ENCODE measurements at places on chromosomes 6 and 20. TPM values are rescaled to one million over a fixed set of nuclear protein-coding genes. Genes with fewer than 3 reads are reported as not detected.

Gene BMP6
- total RNA-seq: 0.71 TPM

Gene MCCD1
- not detected for total RNA-seq

Gene TRIM31
- not detected for total RNA-seq

GRCh38 chr6:66897576-66897975, 1190.5 kb upstream of the EYS start:
- no peaks in the 10 kb centered on the region for H3K36me3 ChIP-seq
- peak; percentile 45 for DNase-seq
- H3K4me1 ChIP-seq: no peaks in the 10 kb centered on the region

- H3K36me3 ChIP-seq: peaks cover 9% of the 10 kb centered on the region
- H3K4me1 ChIP-seq: peaks cover 13% of the 10 kb centered on the region
- H3K4me3 ChIP-seq: peak overlapping the region; percentile 81
- H3K27ac ChIP-seq: no peak overlapping the region
- H3K27me3 ChIP-seq: no peaks in the 10 kb centered on the region
- no peak for DNase-seq
These were observed 729 bp downstream of the TSPYL4 start for GRCh38 chr6:116253188-116253504.

- H3K4me1 ChIP-seq: no peaks in the 10 kb centered on the region
- H3K27ac ChIP-seq: no peak overlapping the region
- H3K4me3 ChIP-seq: no peak overlapping the region
- no peak for DNase-seq
These were observed 90.4 kb upstream of the MCHR2 start for GRCh38 chr6:100084316-100084990.

DNA sequence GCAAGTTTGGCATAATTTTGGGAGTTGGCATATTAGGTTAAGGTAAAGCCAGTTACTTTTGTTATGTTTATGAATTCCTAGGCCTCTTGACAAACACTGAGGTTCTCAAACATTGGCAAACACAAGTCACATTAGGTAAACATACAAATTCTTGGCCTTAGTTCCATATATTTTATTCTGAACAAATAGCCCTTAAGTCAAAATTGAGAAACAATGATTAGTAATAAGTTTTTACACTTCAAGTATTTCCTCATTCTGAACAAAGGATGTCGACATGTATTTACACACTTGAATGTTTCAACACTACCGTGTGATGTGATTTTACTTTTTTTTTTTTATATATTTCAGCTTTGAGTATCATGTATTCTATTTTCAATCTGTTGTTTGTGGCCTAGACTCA, 3.8 kb upstream of the ECHDC1 start:
- H3K27ac ChIP-seq: no peak overlapping the region
- no peaks in the 10 kb centered on the region for H3K27me3 ChIP-seq
- H3K4me1 ChIP-seq: no peaks in the 10 kb centered on the region
- H3K36me3 ChIP-seq: no peaks in the 10 kb centered on the region

GRCh38 chr20:19886661-19887288, 128.7 kb downstream of the RIN2 start:
- DNase-seq: peak; percentile 49
- H3K4me3 ChIP-seq: no peak overlapping the region
- H3K4me1 ChIP-seq: no peaks in the 10 kb centered on the region
- no peaks in the 10 kb centered on the region for H3K27me3 ChIP-seq
- H3K27ac ChIP-seq: no peak overlapping the region
- peaks cover 5% of the 10 kb centered on the region for H3K36me3 ChIP-seq

DNA sequence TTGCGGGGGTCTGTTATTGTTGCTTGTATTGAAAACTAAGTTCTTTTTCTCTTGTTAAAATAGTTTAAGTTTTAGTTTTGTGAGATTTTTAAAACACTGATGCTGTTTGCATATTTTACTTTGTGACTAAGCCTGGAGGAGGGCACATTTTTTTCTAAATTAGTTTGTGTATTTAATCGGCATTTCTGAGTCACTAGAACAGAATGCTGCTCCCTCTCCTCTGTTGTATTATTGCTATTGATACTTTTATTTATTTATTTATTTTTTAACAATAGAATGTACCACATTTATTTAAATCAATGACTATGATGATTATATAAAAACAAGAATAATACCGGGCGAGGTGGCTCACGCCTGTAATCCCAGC, 5.1 kb upstream of the FAM50B start:
- H3K4me1 ChIP-seq: no peaks in the 10 kb centered on the region
- H3K36me3 ChIP-seq: no peaks in the 10 kb centered on the region
- DNase-seq: no peak
- H3K27me3 ChIP-seq: no peaks in the 10 kb centered on the region
- no peak overlapping the region for H3K4me3 ChIP-seq
- no peak overlapping the region for H3K27ac ChIP-seq

- no peak for DNase-seq
- no peak overlapping the region for H3K4me3 ChIP-seq
- H3K27ac ChIP-seq: no peak overlapping the region
- no peaks in the 10 kb centered on the region for H3K27me3 ChIP-seq
- H3K36me3 ChIP-seq: no peaks in the 10 kb centered on the region
These were observed 38.0 kb downstream of the CD164 start for GRCh38 chr6:109344226-109344625.

- no peak overlapping the region for H3K4me3 ChIP-seq
- no peaks in the 10 kb centered on the region for H3K36me3 ChIP-seq
- no peak overlapping the region for H3K27ac ChIP-seq
- H3K27me3 ChIP-seq: no peaks in the 10 kb centered on the region
These were observed 12.5 kb downstream of the NOX3 start for GRCh38 chr6:155443168-155443567.

- no peak overlapping the region for H3K4me3 ChIP-seq
- DNase-seq: no peak
- no peaks in the 10 kb centered on the region for H3K36me3 ChIP-seq
- H3K4me1 ChIP-seq: no peaks in the 10 kb centered on the region
- H3K27me3 ChIP-seq: no peaks in the 10 kb centered on the region
- H3K27ac ChIP-seq: no peak overlapping the region
These were observed 114.9 kb downstream of the DCDC2 start for GRCh38 chr6:24242924-24243323.

DNA sequence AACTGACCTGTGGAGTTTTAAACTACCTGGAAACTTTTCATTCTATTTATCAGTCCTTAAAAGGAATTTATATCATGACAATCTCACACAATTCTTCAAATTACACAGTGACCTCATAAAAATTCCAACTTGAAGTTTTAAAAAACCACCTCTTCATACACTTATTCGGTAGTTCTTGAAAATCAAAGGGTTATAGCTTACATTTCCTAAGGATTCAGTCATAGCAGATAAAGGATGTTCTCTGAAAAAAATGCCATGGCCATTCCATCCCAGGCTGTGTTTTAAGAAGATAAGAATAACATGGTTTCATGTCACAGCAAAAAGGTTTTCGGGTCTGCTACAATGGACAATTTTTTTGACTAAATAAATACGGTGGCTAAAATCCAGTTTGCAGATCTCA, 41.2 kb downstream of the GOPC start:
- no peak overlapping the region for H3K27ac ChIP-seq
- H3K4me1 ChIP-seq: no peaks in the 10 kb centered on the region
- no peak overlapping the region for H3K4me3 ChIP-seq
- H3K27me3 ChIP-seq: no peaks in the 10 kb centered on the region
- peaks cover 43% of the 10 kb centered on the region for H3K36me3 ChIP-seq
- no peak for DNase-seq

GRCh38 chr6:143732536-143732935, 54.8 kb downstream of the PHACTR2 start:
- peaks cover 11% of the 10 kb centered on the region for H3K4me1 ChIP-seq
- H3K27me3 ChIP-seq: no peaks in the 10 kb centered on the region
- H3K27ac ChIP-seq: no peak overlapping the region
- DNase-seq: no peak

DNA sequence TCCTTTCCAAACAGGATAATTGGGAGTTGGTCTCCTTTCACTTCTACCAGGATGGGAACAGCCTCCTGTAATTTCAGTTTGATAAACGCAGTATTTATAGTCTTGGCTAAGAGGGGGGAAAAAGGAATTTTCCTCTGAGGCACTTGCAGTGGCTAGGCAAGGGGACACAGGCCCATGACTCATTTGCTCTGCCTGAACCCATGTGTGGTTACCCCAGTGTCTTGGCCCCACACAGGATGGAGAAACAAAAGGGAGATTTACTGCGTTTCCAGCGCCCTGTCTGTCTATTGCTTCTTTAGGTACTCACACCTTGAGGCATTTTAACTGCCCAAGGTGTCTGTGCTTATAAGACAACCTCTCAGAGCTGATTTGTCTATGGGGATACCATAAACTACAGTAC, 74.8 kb upstream of the NEDD9 start:
- no peaks in the 10 kb centered on the region for H3K27me3 ChIP-seq
- H3K27ac ChIP-seq: no peak overlapping the region
- H3K36me3 ChIP-seq: no peaks in the 10 kb centered on the region
- no peak overlapping the region for H3K4me3 ChIP-seq
- no peaks in the 10 kb centered on the region for H3K4me1 ChIP-seq
- no peak for DNase-seq

DNA sequence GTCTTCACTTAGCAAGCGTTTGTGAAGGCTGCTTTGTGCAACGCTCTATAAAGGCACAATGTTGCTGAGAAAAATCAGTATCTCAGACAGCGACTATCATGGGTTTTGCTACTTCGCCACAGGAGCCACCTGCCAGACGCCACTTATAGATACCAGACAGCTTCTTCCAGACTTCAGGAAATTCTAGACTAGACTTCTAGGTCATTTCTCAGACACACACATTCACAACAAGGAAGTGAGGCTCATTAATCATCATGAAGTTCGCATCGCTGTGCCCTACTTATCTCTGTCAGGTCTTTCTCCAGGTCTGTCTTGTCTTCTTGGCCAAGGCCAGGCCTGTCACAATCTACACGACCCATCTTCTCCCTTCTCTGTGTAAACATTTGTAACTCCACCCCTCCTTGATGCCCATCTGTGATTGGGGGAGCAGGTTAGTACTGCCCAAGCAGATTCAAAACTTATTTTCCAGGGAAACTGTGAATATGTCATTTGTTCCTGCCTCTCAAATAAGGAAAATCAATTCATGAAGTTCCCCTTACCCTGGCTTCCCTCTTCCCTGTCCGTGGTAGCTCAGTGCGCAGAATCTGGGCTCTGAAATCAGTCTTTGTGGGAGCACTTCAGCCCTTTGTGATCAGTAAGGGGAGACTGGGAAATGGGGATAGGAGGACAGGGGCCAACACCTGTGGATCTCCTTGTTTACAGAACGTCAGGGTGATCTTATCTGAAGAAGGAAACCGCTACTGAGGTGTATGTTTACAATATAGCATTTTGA, 115.5 kb downstream of the TNFAIP3 start:
- no peaks in the 10 kb centered on the region for H3K27me3 ChIP-seq
- no peak overlapping the region for H3K4me3 ChIP-seq
- no peak overlapping the region for H3K27ac ChIP-seq
- no peak for DNase-seq
- no peaks in the 10 kb centered on the region for H3K36me3 ChIP-seq

- H3K36me3 ChIP-seq: no peaks in the 10 kb centered on the region
- DNase-seq: no peak
- H3K27ac ChIP-seq: no peak overlapping the region
These were observed 95.4 kb downstream of the OGFRL1 start for GRCh38 chr6:71383901-71384489.

GRCh38 chr20:64206614-64207013, 42.4 kb downstream of the MYT1 start:
- DNase-seq: no peak
- H3K4me3 ChIP-seq: no peak overlapping the region
- no peaks in the 10 kb centered on the region for H3K27me3 ChIP-seq
- no peaks in the 10 kb centered on the region for H3K4me1 ChIP-seq
- no peak overlapping the region for H3K27ac ChIP-seq

DNA sequence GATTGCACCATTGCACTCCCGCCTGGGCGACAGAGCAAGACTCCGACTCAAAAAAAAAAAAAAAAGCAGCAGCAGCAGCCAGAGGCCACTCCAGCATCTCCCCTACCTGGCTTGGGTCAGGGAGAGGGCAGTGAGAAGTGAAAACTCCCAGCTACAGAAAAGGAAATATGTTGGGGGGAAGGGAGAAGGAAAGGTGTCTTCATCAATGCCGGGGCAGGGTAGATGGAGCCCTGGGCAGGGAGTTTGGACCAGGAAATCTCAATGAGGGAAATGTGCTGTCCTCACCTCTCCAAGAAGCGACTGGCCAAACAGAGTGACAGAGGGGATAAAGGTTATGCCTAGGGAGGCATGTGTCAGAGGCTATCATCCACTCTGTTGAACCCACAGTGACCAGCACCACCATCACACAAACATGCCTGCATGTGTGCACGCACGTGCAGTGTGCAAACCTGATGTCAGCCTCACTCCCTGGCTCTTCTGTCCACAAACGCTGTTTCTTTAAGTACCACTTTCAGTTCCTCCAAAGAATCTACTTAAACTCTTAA, 887 bp upstream of the AIF1 start:
- H3K36me3 ChIP-seq: no peaks in the 10 kb centered on the region
- H3K4me1 ChIP-seq: no peaks in the 10 kb centered on the region
- no peak for DNase-seq
- H3K4me3 ChIP-seq: no peak overlapping the region
- no peak overlapping the region for H3K27ac ChIP-seq

- no peak overlapping the region for H3K4me3 ChIP-seq
- peaks cover 6% of the 10 kb centered on the region for H3K27me3 ChIP-seq
- H3K36me3 ChIP-seq: no peaks in the 10 kb centered on the region
- no peaks in the 10 kb centered on the region for H3K4me1 ChIP-seq
- no peak overlapping the region for H3K27ac ChIP-seq
These were observed 46.9 kb upstream of the ENPP5 start for GRCh38 chr6:46217671-46218131.

- no peak overlapping the region for H3K4me3 ChIP-seq
- no peaks in the 10 kb centered on the region for H3K4me1 ChIP-seq
- DNase-seq: no peak
- no peaks in the 10 kb centered on the region for H3K27me3 ChIP-seq
- H3K36me3 ChIP-seq: no peaks in the 10 kb centered on the region
These were observed 314.7 kb downstream of the EPM2A start for GRCh38 chr6:145420599-145420998.

- peak; percentile 44 for DNase-seq
- H3K4me3 ChIP-seq: no peak overlapping the region
- H3K4me1 ChIP-seq: no peaks in the 10 kb centered on the region
- no peaks in the 10 kb centered on the region for H3K27me3 ChIP-seq
- no peaks in the 10 kb centered on the region for H3K36me3 ChIP-seq
- H3K27ac ChIP-seq: no peak overlapping the region
These were observed 462.6 kb downstream of the TBC1D32 start for GRCh38 chr6:120871416-120872261.

GRCh38 chr6:142162780-142163179, 15.7 kb downstream of the VTA1 start:
- no peaks in the 10 kb centered on the region for H3K27me3 ChIP-seq
- H3K4me1 ChIP-seq: no peaks in the 10 kb centered on the region
- no peak overlapping the region for H3K27ac ChIP-seq
- no peak for DNase-seq
- H3K36me3 ChIP-seq: peaks cover 16% of the 10 kb centered on the region

- no peak overlapping the region for H3K27ac ChIP-seq
- DNase-seq: no peak
- peaks cover 63% of the 10 kb centered on the region for H3K36me3 ChIP-seq
- no peak overlapping the region for H3K4me3 ChIP-seq
- H3K4me1 ChIP-seq: no peaks in the 10 kb centered on the region
- H3K27me3 ChIP-seq: no peaks in the 10 kb centered on the region
These were observed 32.7 kb upstream of the KATNA1 start for GRCh38 chr6:149681209-149681608.

GRCh38 chr6:63904650-63905248, 269.1 kb downstream of the PHF3 start:
- no peak for DNase-seq
- no peak overlapping the region for H3K4me3 ChIP-seq
- no peaks in the 10 kb centered on the region for H3K36me3 ChIP-seq
- no peaks in the 10 kb centered on the region for H3K4me1 ChIP-seq
- no peaks in the 10 kb centered on the region for H3K27me3 ChIP-seq
